ENCODE measurements at places on chromosomes 12 and 14.

DNA sequence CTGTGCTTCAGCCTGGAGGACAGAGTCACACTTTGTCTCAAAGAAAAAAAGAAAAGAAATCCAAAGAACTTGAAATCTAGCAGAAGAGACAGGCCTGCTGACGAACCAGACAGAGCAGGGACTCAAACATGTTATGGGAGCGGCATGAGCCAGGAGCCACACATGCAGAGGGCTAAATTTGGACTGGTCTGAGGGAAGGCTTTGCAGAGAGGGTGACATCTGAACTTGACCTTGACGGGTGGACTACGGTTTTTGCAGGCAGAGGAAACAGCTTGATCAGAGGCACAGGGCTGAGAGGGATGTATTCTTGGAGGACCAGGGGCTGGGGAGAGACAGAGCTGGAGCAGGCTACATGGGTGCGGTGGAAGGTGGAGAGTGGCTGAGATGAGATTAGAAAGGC is 20.5 kb upstream of the SLC24A4 start:
- no peak for DNase-seq

DNA sequence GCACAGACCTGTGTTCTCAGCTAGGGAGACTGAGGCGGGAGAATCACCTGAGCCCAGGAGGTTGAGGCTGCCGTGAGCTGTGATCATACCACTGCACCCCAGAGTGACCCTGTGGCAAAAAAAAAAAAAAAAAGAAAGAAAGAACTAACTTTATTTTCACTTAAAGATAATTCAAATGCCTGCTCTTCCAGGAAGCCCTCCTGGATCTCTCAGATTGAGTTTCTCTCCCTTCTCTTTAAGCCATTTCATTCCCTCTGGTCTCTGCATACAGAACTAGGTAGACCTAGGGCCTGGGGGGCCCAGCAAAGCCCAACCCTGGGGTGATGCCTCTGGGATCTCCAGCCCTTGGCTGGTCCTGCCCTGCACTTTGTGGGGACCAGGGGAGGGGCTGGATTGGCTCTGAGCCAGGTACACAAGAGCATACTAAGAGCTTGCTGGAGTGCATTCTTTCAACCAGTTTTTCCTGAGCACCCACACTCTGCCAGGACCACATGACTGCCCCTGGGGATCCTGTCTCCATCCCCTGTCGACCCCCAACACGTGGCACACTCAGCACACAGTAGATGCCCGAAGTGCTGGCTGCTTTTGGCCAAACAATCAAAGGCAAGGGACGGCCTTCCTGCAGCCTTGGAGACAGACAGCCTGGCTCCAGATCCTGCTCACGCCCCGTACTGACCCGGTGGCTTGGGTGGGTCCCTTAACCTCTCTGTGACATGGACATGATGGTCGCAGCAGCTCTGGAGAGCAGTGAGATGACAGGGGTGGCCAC is 52.7 kb downstream of the CYP46A1 start:
- DNase-seq: no peak

GRCh38 chr12:109836916-109837315 is 3.7 kb upstream of the TRPV4 start:
- no peak for DNase-seq

DNA sequence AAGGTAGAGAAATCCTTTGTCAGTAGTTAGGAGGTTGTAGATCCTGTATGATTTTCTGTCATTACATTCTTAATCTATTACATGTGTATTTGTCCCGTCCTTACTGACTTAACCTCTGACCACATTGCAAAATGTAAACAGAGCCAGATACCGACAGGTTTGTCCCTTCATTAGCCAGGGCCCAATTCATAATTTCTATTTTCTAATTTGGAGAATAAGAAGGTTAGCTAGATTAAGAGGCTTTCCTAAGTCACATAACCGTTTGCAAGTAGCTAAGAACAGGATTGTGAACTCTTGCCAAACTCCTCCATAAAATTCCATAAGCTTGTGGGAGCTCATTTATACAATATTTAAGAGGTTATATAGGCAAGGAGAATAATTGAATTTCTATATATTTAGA is 352.6 kb downstream of the RAD51B start:
- DNase-seq: no peak

- DNase-seq: no peak
These were observed 627.9 kb upstream of the TBX3 start for GRCh38 chr12:115311875-115312274.

DNA sequence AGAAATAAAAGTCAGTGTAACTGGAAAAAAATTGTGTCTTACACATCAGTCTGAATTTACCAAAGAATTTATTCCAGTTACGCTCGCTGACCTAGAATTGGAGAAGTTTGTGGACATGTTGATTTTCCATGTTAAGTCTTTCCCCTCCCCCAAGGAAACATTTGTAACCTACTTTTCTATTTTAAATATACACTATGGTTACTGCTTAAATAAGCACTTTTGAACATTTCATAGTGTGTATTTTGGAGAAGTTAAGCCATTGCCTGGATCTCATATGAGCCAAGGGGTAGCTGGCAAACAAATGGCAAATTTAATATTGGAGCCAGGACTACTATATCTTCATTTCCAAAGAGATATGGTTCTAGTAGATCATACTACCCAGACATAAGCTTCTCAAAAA is 42.9 kb upstream of the NT5DC3 start:
- DNase-seq: no peak

- DNase-seq: no peak
These were observed 57.5 kb upstream of the TMCC3 start for GRCh38 chr12:94707892-94708291.

DNA sequence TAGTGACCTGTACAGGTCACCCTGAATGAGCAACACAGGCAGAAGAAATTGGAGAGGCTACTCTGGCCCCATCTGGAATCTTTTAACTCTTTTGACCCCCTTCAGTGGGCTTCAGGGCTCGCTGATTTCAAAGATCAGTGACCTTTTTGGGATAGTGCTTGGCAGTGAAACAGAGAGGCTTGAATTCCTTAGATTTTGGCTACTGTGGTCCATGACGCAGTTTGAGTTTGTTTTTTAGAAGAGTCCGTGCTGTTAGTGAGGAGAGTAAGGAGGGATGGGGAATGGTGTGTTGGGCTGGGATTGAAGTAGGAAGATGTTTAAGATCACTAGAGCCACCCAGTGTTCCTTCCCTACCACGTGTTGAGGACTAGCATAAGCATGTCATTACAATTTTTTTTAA is 16.5 kb downstream of the TMEM30B start:
- no peak for DNase-seq

- DNase-seq: no peak
These were observed 1.1 kb downstream of the CPNE6 start for GRCh38 chr14:24072436-24072835.

GRCh38 chr14:75514673-75515628 is 7.3 kb upstream of the BATF start:
- no peak for DNase-seq

DNA sequence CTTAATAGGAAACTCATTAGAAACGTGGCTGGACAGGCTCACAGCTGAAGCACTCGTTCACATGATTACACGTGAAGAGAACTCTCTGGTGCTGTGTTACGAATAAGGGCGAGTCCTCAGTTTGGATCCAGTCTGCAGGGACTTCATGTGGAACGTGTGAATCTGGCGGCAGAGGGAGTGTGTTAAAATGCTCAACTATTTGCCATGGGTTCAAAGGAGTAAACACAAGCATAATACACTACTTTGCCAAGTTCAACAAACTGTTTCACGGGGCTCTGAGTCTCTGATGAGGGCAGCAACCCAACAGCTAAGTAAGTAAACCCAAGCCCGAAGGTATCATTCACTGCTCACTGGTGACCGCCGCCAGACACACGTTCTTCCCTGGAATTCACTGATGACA is 42.4 kb downstream of the NUAK1 start:
- no peak for DNase-seq

DNA sequence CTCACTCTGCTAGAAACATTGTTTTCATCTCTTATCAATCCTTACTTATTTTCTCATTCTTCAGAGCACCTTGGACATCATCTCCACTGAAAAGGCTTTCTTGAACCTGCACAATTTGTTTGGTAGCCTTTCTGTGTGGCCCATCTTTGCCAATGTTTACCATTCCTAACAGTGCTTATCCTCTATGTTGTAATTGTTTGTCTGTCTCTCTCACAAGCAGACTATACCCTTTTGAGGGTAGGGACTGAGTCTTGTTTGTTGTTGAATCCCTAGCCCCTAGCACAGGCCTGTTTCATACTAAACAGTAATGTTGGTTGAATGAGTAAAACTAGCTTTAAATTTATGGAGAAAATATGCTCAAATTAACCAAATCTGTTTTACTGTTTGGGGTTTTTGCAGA is 9.2 kb downstream of the MRPL42 start:
- no peak for DNase-seq

GRCh38 chr12:49703647-49704137 is 3.5 kb downstream of the FMNL3 start:
- DNase-seq: no peak

DNA sequence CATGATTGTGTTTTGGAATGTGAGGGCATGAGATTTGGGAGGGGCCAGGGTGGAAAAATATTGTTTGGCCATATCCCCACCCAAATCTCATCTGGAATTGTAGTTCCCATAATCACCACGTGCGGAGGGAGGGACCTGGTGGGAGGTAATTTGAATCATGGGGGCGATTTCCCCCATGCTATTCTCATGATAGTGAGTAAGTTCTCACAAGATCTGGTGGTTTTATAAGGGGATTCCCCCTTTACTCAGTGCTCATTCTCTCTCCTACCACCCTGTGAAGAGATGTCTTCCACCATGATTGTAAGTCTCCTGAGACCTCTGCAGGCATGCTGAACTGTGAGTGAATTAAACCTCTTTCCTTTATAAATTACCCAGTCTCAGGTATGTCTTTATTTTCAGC is 15.7 kb downstream of the OR10P1 start:
- no peak for DNase-seq

DNA sequence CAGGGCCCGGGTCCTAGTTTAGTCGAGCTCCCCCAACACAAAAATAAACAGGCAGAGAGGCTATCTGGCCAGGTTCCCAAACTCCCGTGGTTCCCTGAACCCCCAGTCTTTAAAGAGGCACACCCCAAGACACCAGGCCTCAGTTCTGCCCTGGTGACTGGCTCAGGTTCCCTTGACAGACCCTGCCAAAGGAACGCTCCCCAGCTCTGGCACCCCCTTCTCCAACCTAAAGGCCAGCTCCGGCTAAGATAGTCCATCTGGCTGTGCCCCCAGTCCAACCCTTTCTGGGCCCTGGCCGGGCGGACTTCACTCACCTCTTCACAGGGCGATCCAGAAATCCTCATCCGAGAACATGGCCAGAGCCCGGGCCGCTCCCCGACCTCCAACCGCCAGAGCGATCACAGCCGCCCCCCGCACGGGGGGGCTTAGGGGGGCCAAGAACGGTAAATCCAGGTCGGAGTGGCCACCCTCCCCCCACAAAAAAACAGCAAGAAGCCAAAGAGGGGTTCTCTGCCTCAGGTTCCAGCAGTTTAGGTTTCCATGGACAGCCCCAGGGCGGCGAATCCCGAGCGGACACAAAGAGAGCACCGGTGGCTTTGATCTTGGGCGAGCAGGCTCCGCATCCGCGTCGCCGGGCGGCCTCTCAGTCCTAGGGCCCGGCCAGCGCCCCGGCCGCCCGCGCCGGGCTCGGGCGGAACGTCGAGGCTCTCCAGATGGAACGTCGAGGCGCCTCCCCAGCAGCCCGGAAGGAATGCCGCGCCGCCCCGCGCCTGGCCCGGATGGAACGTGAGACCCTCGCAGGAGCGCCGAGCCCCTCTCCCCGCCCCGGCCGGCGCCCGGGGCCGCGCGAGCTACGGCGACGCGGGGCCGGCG is 1.1 kb downstream of the KMT2D start:
- DNase-seq: no peak

DNA sequence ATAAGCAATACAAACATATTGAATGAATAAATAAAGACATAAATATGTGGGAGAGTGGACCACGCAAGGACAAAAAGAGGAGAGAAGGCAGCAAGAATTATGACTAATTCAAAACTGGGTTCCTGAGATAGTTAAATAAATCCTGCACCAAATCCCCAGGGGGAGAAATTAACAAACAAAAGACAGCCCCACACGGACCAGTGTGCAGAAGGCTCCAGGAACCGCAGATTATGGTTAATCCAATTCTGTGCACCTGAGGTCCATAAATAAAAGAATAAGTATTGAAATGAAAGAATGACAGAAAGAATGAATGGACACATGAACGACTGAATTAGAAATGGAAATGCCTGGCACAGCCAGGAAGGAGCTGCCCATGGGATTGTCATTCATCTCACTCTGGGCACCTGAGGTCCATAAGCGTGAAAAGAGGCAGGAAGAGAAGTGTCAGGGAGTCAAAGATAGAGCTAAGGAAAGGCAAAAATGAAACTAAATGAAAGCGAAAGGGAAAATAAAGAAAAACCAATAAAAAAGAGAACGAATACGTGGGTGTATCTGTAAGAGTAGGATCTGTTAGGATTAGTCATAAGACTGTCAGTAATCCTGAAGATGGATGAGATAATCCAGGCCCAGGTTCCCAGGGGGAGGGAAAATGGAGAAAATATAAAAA is 23.3 kb downstream of the MEG3 start:
- no peak for DNase-seq

GRCh38 chr12:130922511-130922953 is 31.2 kb upstream of the ADGRD1 start:
- DNase-seq: no peak

- peak; percentile 32 for DNase-seq
These were observed 155.5 kb downstream of the PRKCH start for GRCh38 chr14:61476754-61477410.

- DNase-seq: no peak
These were observed 24.3 kb downstream of the MAPK1IP1L start for GRCh38 chr14:55075628-55076175.

GRCh38 chr14:26730929-26731618 is 133.2 kb upstream of the NOVA1 start:
- no peak for DNase-seq

- DNase-seq: no peak
These were observed 45.6 kb downstream of the PITPNM2 start for GRCh38 chr12:123105211-123105826.

- DNase-seq: no peak
These were observed 64.8 kb upstream of the MAX start for GRCh38 chr14:65167072-65167645.

DNA sequence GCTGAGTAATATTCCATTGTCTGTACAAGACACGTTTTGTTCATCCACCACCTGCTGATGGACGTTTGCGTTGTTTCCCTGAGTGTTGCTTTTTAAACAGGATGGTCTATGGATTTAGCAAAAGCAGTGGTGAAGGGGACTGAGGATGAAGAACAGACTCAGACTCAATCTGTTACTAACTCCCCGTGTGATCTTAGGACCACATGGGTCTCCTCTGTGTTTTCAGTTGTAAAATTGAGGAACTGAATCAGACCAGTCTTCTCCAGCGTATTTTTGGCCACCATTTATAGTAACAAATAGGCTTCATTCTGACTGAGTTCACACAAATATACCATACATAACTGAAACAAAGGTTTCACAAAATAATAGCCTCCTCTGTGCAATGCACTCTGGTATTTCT is 85.6 kb downstream of the FOXN3 start:
- DNase-seq: no peak

Data from stimulated activated CD8-positive, alpha-beta memory T cell treated with anti-CD3 and anti-CD28 coated beads, Interleukin-7, amount 100 ng/mL, for 1 hour (primary cell).